ENCODE measurements at places on chromosomes 13 and 19. TPM values are rescaled to one million over a fixed set of nuclear protein-coding genes. Genes with fewer than 3 reads are reported as not detected.

The TJP3 gene
- not detected for total RNA-seq

The LGALS14 gene
- total RNA-seq = not detected

The SIGLEC12 gene
- under 0.01 TPM for total RNA-seq

The DCAF15 gene
- 11.5 TPM for total RNA-seq

The CYP2F1 gene
- total RNA-seq = not detected

The LRCH1 gene
- total RNA-seq = 7.1 TPM

The WDR88 gene
- not detected for total RNA-seq

The ZNF433 gene
- total RNA-seq = 5.1 TPM

The NPHS1 gene
- not detected for total RNA-seq

The SRRM5 gene
- total RNA-seq = not detected

The TMEM38A gene
- total RNA-seq = 2.4 TPM

The NPAS1 gene
- total RNA-seq = 0.72 TPM

The C19orf18 gene
- total RNA-seq = 0.36 TPM

The DPY19L3 gene
- 31.8 TPM for total RNA-seq

The TEX29 gene
- total RNA-seq = 0.36 TPM
